ENCODE measurements at places on chromosomes 4 and X.

GRCh38 chrX:132227383-132228112 lies 8.3 kb upstream of the RAP2C start:
- no peak for DNase-seq

- DNase-seq = no peak
Observed at GRCh38 chr4:173159791-173160190, 8.8 kb upstream of the GALNT7 start.

GRCh38 chr4:78956975-78957374 lies 17.7 kb upstream of the PAQR3 start:
- DNase-seq = peak; percentile 9

GRCh38 chr4:55635741-55636655 lies at the start of gene NMU:
Gene NMU, minus strand, starts transcription at chr4:55636298. Its CDS starts 106 bp downstream, at chr4:55636192.
- DNase-seq = no peak

- DNase-seq = no peak
Observed at GRCh38 chr4:3365326-3365725, 72.5 kb downstream of the RGS12 start.

- peak; percentile 63 for DNase-seq
Observed at GRCh38 chrX:16444353-16444752, 205.6 kb upstream of the S100G start.

DNA sequence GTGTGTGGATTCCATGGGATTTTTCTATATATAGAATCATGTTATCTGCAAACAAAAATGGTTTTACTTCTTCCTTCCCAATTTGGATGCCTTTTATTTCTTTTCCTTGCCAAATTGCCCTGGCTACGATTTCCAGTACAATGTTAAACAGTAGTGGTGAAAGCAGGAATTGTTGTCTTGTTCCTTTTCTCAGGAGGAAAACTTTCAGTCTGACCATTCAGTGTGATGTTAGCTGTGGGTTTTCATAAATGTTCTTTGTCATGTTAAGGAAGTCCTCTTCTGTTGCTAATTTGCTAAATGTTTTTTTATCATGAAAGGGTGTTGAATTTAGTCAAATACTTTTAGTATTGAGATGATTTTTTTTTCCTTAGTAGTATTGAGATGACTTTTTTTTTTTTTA lies 10.9 kb downstream of the SAP30 start:
- DNase-seq = no peak

- no peak for DNase-seq
Observed at GRCh38 chr4:162503868-162504267, 340.1 kb upstream of the FSTL5 start.

DNA sequence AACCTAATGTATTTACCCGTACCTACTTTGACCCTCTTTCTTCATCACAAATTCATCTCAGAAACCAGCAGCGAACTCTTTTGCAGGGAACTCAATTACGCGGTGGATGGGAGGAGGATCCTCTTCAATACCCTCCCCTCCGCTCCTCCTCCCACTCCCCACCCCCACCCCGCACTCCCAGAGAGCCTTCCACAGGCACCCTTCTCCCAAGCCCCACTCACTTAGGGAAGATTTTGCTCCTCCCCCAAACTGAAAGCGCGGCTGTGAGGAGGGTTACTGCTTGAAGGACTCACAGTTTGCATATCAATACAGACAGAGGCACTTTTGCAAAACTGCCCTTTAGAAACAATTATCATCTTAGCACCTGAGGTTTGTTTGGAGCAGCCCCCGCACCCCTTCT lies 960 bp upstream of the IL1RAPL1 start:
- peak; percentile 61 for DNase-seq

DNA sequence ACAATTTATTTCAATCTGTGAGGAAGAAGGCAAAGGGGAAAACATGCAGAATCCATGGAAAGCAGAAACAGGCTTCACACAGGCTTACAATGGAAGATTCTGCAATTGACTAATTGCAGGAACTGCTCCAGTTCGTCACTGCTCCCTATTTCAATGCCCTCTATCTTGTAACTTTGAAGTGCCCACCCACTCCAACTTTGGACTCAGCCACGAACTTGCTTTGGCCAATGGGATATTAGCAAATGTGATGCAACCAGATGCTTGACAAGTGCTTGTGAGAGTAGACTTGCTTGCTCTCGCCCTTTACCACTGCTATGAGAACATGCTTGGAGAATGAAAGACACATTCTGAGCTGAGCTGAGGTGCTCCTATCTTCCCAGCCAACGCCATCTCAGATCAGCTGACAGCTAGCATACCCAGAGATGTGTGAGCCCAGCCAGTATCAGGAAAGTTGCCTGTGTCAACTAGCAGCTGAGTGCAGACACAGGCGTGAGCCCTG lies 105.7 kb upstream of the PTCHD1 start:
- no peak for DNase-seq

DNA sequence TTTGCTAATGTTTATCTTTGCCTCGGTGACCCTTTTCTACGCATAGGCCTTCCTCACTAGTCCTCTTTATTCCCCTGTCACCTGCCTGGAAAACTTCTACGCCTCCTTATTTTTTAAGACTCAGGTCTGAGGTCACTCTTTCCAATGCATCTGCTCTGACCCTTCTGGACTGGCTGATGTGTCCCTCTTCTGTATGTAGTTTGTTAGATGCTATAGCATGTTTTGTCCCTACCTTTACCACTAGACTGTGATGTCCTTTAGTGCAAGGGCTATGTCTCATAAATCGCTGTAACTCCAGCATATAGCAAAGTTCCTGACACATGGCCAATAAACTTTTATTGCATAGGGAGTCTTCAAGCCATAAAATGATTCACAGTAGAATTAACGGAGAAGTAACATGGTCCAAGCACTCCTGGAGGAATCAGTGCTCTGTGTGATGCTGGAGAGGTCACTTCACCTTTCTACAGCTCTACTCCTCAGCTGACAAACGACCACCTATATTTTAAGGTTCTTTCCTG lies 872.5 kb upstream of the SLIT2 start:
- DNase-seq = no peak

GRCh38 chr4:30714408-30715031 lies 5.6 kb upstream of the PCDH7 start:
- DNase-seq = peak; percentile 74

DNA sequence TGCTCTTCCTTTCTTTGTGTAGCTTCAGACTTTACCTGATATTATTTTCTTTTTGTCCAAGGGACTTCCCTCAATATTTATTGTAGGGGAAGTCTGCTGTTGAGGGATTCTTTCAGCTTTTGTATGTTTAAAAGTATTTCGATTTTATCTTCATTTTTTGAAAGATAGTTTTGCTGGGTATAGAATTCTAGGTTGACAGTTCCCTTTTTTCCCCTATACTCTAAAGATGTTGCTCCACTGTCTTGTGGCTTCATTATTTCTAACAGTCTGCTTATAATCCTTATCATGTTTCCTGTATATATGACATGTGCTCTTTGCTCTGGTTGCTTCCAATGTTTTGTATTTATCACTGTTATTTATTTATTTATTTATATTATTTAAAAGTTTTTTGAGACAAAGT lies 57.3 kb downstream of the CYTL1 start:
- no peak for DNase-seq

GRCh38 chr4:8862800-8863685 lies 8.6 kb downstream of the HMX1 start:
- no peak for DNase-seq

DNA sequence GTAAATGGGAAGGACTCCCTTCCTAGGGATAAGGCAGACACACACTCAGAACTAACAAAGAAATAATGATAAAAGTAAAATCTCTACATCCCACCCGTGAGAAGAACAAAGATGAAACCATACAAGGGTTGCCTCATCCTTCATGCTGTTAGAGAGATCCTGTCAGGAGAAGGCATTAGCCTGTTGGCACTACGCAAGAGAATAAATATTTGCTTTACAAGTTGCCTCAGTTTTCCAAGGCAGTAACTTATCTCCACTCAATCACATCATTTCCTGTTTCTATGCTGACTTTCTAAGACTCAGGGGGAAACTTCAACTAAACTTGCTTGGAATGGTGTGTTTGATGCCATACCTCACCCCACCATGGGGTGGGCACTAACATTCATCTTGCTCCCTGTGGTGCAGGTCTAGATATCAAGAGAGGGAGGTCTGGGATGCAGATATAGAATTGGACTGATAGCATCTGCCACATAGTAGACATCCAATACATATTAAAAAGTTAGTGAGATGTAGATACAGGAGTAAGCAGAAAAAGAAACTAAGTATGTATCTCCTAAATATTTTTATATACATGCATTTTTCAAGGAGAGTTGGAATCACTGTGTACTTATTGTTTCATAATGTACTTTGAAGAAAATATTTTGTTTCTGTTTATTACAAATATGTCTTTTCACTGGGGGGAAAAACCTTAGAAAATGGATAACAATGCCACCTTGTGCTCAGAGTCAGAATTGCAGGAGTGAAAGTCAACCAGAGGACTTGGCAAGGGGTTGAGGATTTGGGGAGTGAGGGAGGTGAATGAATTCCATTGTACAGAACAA lies 57.2 kb upstream of the BEX4 start:
- DNase-seq = peak; percentile 33

DNA sequence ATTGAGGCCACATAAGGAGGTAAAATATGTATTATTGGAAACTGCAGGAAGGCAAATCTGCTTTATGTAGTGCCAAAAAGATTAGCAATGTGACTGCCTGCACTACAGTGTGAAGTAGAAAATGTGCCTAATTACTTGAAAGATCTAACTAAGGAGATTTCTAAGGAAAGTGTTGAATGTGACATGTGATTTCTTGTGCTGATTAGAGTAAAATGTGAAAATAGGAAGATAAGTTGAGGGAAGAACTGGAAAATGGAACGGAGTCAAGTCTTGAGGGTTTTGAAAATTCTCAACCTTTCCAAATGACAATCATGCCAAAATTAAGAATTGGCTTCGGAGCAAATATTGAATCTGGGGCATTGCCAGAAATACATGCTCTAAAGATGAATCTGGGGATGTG lies 209.5 kb upstream of the SPOCK3 start:
- no peak for DNase-seq

DNA sequence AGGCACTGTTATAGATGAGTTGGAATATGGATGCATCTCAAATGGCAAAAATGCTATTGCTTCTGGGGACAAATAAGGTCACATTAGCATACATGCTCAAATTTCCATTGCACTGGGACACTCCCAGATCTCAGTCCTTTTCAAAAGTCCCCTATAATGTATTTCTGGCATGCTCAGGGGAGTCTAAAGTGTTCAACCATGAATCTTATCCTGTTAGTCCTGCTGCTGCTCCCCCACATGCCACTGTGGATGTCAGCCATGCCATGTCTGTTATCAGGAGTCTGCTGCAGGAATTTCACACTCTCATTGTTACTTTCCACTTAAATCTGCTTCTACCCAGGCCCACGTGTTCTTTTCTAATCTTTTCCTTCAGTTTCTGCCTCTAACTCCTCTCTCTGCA lies 1000.6 kb downstream of the CCSER1 start:
- no peak for DNase-seq

Measured in fibroblast of lung (primary cell).